ENCODE measurements at places on chromosomes 12 and 14.
A peak's percentile ranks its signal among the peaks of the same experiment; 100 is the strongest.

GRCh38 chr14:50955373-50956043, 11.2 kb upstream of the PYGL start:
- DNase-seq, result no peak

DNA sequence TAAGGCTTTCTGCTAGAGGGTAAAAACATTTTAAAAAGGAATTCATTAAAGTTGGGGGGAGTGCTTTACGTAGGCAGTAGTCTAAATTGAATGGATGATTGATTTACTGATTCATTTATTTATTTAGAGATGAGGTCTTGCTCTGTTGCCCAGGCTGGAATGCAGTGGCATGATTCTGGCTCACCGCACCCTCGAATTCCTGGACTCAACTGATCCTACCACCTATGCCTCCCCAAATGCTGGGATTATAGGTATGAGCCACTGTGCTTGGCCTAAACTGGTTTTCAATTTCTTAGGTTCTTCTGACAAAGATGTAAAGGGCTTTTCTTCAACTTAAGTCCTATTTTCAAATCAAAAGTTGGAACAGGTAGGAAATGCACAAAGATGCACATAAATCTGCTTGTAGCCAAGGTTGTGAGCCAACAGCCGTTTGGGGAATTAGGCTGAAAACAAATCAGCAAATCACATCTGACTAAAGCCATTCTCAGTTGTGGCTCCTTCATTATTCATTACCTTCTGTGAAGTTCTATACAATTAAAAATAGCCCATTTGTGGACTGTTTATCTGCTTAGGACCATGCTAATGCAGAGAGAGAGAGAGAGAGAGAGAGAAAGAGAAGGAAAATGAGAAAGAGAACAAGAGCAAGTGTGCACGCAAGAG, 218.0 kb downstream of the PPM1H start:
- no peak for DNase-seq

DNA sequence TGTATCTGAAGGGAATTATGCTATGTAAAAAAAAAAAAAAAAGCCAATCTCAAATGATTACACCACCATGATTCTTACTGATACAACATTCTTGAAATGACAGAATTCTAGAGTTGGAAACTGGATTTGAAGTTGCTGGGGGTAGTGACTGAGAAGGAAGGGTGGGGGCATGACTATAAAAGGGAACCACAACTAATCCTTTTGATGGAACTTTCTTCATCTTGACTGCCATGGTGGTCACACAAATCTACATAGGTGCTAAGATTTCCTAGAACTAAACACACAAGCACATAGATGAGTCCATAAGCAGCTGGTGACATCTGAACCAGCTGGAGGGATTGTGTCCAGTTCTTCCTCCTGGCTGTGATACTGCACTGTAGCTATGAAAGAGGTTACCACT, 51.4 kb downstream of the CLMN start:
- DNase-seq, result no peak

DNA sequence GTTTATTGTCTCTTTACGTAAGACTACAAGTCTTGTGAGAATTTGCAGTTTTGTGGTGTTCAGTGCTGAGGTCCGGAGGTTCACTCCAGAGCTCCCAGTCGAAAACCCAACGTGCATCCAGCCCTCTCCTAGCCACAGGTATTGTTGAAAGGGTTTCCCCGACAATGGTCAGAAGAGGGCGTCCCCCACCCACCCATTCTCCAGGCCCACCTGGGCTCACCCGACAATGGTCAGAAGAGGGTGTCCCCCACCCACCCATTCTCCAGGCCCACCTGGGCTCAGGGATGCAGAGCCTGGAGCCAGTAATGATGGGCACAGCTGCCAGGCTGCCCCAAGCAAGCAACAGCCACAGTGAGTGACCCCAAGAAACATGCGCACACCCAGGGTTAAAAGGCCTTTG, 126.8 kb upstream of the EVL start:
- DNase-seq, result no peak

DNA sequence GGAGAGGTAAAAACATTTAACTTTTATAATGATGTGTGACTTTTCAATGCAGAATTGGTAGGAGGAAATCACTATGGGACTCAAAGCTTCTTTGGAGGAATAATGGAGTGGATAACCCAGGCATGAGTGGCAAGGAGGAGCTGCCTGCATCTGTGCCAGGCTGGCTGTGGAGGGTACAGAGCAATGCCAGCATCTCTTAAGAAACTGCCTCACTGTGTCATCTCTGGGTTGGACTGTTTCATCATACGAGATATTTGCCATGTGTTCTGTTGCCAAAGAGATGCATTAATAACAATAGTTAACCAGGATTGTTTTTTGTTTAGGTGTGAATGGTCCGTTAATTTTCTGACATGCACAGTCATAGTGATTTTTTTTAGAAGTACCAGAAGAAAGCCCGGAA, 183.7 kb upstream of the NTF3 start:
- no peak for DNase-seq

DNA sequence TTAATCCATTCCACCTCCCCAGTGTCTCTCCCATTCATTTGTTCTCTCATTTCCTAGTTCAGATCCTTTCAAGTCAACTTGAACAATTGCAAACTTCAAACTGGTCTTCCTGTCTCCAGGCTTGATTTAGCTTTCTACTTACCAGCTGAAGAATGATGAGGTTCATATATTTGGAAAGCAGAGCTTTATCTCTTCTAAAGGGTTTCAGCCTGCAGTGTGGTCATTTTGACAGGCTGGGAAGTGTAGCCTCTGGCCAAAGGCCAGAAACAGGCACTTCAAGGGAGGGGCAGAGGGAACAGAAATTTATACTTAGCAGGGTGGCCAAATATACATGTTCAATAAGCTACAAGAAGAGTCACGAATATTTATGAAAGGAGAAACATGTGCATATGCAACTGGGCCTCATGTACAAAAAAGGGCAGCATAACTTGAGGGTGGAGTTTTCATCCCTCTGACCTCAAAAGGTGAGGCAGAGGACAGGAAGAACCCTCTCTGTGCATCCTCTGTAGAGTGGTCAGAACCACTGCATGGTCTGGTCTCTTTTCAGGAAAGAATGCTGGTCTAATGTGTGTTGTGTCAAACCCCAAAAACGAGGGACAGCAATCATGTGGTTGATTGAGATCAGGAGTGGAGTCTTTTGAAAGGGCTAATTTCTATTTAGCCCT, 34.0 kb upstream of the HECTD1 start:
- DNase-seq, result no peak

DNA sequence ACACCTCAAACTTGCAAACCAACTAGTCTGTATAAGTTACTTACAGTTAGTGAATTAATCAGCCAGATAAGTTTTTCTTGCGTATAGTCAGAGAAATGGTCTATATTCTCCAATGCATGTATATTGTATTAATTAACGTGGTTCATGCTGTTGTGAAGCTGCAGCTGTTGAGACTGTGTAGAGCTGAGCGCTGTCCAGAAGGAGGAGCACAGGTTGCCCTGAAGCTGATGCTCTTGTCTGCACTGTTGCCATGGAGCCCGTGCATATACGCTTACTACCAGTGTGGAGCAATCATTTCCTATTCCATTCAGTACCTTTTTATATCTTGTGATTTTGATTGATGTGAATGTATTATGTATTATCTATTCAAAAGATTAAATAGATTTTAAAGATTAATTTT, 74.3 kb upstream of the ARID2 start:
- DNase-seq, result peak; percentile 9

DNA sequence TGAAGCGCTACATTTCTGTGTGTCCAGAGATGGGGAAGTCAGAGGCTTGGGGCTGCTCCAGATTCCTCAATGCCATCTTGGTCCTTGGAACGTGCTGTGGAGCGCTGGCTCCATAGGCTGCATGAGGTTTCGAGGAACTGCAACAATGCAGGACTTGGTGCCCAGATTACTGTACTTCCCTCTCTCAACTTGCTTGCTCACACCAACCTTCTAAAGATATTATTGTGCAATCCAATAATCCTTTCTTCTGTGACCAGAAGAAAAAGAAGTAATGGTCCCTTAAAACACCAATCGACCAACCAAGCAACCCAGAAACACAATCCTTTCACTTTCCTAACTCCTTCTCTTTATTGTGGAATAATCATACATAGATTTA, 3.7 kb downstream of the PRICKLE1 start:
- DNase-seq, result no peak

DNA sequence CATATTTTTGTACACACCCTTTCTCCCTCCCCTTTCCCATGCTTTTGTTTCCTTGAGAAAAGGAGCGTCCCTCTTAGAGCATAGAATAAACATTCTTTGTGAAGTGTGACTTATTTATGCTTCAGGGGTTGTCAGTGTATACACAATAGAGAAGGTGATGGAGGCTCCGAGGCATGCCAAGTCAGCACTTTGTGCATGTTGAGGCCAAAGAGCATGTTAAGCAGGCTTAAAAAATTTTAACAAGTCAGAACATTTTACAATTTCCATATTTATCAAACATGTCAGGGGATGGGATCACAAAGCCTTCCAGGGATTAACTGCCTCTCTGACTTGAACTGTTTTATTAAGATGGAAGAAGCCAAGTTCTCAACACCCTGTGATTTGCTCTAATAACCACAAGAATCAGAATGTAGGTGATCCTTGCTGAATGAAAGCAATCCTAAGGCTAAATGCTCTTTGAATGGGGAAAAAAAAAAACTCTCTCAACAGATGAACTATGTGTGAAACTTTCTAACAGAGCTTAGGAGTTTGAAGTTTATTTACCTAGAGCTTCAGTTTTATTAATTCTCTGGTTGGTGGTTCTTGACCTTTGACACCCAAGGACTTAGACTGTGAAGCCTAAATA, 223.1 kb downstream of the RAD51B start:
- DNase-seq, result no peak

GRCh38 chr14:99571303-99571986, 32.6 kb downstream of the CCDC85C start:
- DNase-seq, result no peak

All from stimulated activated CD4-positive, alpha-beta T cell treated with anti-CD3 and anti-CD28 coated beads, Interleukin-1b, Interleukin-23, amount 100 ng/mL, for 1 hour (primary cell).